Heart right ventricle (tissue), 16 donors: ENCODE measurements at places on chromosomes 2 and 18. TPM values are rescaled to one million over a fixed set of nuclear protein-coding genes. Genes with fewer than 3 reads are reported as not detected.

RNU2-63P gene
- total RNA-seq = not detected

DNA sequence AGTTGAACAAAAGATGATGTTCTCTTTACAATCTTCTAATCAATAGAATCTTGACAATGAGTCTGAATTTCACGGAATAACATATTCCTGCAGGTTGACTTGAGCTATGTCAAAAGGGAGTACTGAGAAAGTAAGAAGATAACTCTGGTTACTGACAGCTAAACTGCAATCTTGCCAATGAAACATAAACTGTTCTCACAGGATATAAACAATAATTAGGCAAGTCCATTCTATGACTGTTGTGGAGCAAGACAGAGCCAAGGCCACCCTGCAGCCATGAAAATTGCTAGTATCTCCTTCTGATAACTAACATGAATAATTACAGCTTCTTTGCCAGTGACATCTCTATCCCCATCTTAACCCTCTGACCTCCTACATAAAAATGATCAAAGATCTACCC lies 6.3 kb upstream of the RPRD1A start:
- H3K27ac ChIP-seq = no peak overlapping the region
- DNase-seq = no peak
- no peaks in the 10 kb centered on the region for H3K4me1 ChIP-seq
- H3K27me3 ChIP-seq = peaks cover 20% of the 10 kb centered on the region

DNA sequence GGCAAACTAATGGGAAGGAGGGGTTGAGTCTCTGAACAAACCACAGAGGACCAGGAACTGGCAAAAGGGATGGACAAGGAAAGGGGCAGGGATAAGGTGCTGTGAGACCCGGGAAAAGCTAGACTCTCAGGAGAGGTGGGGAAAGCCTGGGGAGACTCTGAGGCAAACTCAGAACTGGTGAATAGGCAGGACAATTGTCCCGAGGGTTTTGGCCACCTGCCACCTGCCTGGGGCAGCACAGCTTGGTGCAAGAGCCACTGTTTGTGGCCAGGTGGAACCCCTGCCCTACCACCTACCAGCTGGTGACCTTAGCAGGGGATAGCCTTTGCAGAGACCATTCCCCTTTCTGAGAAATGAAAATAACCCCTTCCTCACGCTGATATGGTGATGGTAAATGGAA lies 129.4 kb upstream of the ASB18 start:
- no peaks in the 10 kb centered on the region for H3K4me1 ChIP-seq
- no peaks in the 10 kb centered on the region for H3K27me3 ChIP-seq
- no peak for DNase-seq
- H3K36me3 ChIP-seq = no peaks in the 10 kb centered on the region

RSAD2 gene
- 15.9 TPM for total RNA-seq

DNA sequence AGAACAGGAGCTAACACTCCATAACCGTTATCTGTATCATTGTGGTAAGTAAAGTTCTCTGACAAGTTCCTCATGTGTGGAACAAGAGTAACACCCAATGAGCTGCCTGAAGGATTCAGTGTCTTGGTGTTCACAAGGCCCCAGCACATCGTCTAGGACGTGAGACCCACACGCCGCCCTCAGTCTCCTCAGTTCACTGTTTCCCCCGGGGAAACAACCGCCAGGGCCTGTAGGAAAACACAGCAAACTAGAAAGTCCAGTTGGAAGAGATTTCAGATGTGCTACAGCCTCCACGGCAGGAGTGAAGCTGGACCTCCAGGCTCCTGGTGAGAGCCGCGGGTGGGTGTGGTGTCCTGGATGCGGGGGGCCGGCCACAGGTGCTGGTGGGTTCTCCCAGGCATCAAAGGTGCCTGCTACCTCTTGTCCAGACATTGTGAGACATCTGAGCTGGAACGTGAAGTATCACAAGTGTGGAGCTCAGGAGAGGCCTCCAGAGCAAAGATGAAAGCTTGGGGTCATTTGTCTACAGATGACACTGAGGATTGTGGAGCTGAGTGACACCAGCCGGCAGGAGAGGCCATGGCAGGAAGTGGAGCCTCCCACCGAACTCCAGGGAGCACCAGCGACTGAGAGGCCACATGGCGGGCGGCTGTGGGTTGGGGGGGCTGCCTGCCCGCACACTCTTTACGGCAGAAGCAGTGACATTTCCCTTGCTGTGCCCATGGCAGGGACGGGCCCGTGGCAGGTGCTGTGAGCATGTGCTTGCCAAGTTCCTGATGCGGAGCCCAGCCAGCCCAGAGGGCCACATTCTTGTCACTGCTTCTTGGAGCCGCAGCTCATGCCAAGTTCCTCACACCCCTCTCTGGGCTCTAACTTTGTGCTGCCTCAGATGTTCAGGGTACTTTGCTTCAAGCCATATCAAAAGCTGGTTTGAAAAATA lies 131.2 kb downstream of the TMEM18 start:
- no peak overlapping the region for H3K27ac ChIP-seq
- no peaks in the 10 kb centered on the region for H3K4me1 ChIP-seq
- H3K27me3 ChIP-seq = no peaks in the 10 kb centered on the region
- no peak overlapping the region for H3K4me3 ChIP-seq

SGPP2 gene
- total RNA-seq = 6.5 TPM

DNA sequence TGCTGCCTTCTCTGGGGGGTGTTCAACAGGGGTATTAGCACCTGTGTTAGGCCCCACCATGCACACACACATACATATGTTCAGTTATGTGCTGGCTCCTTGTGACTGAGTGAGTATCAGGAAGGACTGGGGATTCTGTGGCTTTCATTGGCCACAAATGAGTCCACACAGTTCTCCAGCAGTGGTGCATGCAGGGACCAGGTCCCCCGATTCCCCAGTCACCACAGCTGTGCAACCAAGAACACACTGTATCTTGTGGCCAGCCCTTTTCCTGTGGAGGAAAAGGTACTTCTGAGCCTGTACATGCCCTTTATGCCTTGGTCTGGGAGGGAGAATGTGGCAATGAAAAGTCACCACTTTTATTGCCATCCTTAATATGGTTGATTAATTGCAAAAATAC lies 74.9 kb upstream of the KLF7 start:
- peaks cover 52% of the 10 kb centered on the region for H3K4me1 ChIP-seq
- H3K4me3 ChIP-seq = no peak overlapping the region
- no peaks in the 10 kb centered on the region for H3K36me3 ChIP-seq
- no peak overlapping the region for H3K27ac ChIP-seq
- no peaks in the 10 kb centered on the region for H3K27me3 ChIP-seq
- DNase-seq = no peak

ZNF385B gene
- 3.8 TPM for total RNA-seq

DNA sequence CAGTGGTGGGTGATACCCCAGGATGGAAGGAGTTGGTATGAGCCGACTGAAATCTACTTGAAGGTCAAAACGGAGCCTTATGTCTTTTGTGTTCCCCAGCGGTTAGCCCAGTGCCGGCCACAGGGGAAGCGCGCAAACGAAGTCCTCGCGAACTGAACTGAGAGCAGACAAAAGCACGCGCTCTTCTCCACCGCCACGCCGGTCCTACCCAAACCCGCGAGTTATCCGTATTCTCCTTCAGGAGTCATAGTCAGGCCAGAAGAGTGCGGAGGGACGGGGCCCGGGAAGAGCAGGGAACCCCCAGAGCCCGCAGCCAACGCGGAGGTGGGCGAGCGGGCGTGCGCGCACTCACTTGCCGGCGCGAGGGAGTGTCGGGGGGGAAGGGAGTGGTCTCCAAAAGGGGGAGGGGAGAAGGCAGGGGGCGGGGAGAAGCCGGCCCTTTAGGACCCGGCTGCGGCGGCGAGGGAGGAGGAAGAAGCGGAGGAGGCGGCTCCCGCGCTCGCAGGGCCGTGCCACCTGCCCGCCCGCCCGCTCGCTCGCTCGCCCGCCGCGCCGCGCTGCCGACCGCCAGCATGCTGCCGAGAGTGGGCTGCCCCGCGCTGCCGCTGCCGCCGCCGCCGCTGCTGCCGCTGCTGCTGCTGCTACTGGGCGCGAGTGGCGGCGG lies at the start of gene IGFBP2:
TSS of gene IGFBP2 (plus strand) at position 469 of the 664 bp plus-strand sequence. CDS start at position 573, 104 bp downstream.
- H3K36me3 ChIP-seq = no peaks in the 10 kb centered on the region
- peak within 1 kb of the TSS; percentile 70 for H3K4me3 ChIP-seq
- no peak within 1 kb of the TSS for H3K27ac ChIP-seq
- DNase-seq = peak; percentile 61
- H3K4me1 ChIP-seq = peaks cover 46% of the 10 kb centered on the region
- H3K27me3 ChIP-seq = peaks cover 42% of the 10 kb centered on the region

DNA sequence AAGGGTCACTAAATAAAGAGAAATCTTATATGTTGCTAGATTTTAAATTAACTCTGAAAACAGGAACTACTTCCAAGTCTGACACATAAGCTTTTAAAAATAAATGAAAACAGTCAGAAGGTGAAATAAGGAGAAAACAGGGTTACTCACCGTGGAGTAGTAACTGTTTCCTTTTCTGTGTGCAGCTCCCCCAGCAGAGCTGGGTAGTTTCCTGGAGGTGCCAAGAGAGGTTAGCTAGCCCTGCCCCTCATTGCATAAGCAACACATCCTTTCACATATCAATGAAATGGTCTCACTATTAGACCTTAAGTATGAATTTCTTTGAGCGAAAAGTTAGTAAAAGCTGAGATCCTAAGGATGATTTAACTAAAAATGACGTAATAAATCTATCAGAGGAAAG lies 54.0 kb upstream of the GPR75 start:
- no peak for DNase-seq
- no peak overlapping the region for H3K27ac ChIP-seq
- no peaks in the 10 kb centered on the region for H3K4me1 ChIP-seq
- H3K36me3 ChIP-seq = peaks cover 85% of the 10 kb centered on the region

- H3K27ac ChIP-seq = no peak overlapping the region
- DNase-seq = peak; percentile 6
- peak overlapping the region; percentile 1 for H3K4me3 ChIP-seq
Measured at GRCh38 chr18:55300421-55300935, 287.5 kb downstream of the TCF4 start.

DNA sequence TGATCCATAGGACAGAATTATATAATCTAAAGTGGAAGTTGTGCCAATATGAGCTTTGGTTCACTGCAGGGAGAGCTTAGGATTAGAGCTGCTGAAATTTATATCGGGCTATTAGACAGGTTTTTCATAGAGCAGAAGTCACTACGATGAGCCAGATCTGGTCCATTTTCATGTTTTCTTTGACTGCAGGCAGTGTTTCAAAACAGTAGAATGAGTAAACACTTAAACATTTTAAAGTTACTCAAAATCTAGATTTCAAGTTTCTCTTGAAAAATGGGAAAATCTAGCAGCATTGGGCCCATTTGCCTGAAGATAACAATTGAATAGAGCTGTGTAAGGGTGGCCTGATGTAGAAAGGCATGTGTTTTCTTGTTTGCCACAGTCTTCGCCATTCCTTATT lies 14.5 kb upstream of the ADAM23 start:
- no peaks in the 10 kb centered on the region for H3K4me1 ChIP-seq
- H3K27ac ChIP-seq = no peak overlapping the region
- H3K4me3 ChIP-seq = no peak overlapping the region

ALLC gene
- not detected for total RNA-seq

GRCh38 chr2:8214036-8214615 lies 467.7 kb upstream of the ID2 start:
- no peaks in the 10 kb centered on the region for H3K27me3 ChIP-seq
- DNase-seq = no peak
- H3K4me1 ChIP-seq = peaks cover 3% of the 10 kb centered on the region
- H3K27ac ChIP-seq = no peak overlapping the region
- no peaks in the 10 kb centered on the region for H3K36me3 ChIP-seq
- H3K4me3 ChIP-seq = no peak overlapping the region

STPG4 gene
- total RNA-seq = not detected
